ENCODE measurements at places on chromosomes 12 and 14. TPM values are rescaled to one million over a fixed set of nuclear protein-coding genes. Genes with fewer than 3 reads are reported as not detected.

SERPINA6 gene
- total RNA-seq, result 0.81 TPM

MUCL1 gene
- not detected for total RNA-seq

ENDOU gene
- not detected for total RNA-seq

KCNK10 gene
- not detected for total RNA-seq

SPRYD4 gene
- 1.8 TPM for total RNA-seq

INSM2 gene
- total RNA-seq, result not detected

KRT82 gene
- total RNA-seq, result not detected

BICDL1 gene
- 4.9 TPM for total RNA-seq

PPP4R4 gene
- total RNA-seq, result 0.21 TPM

FAIM2 gene
- total RNA-seq, result not detected

AMHR2 gene
- total RNA-seq, result 0.89 TPM

DIO3 gene
- total RNA-seq, result not detected

KTN1 gene
- 96.5 TPM for total RNA-seq

CBX5 gene
- 26.6 TPM for total RNA-seq

C12orf50 gene
- 0.12 TPM for total RNA-seq

LRRC10 gene
- total RNA-seq, result not detected

OR6C1 gene
- not detected for total RNA-seq

PLXNC1 gene
- total RNA-seq, result 0.06 TPM

PRICKLE1 gene
- total RNA-seq, result 1.6 TPM

SP7 gene
- 0.09 TPM for total RNA-seq

MYH6 gene
- total RNA-seq, result 0.08 TPM

ASIC1 gene
- total RNA-seq, result 6.1 TPM

SYT1 gene
- 5.3 TPM for total RNA-seq

MFAP5 gene
- not detected for total RNA-seq

PARP11 gene
- 1.7 TPM for total RNA-seq

AKAP5 gene
- total RNA-seq, result 0.46 TPM

DPY19L2 gene
- total RNA-seq, result 1.2 TPM

SYNDIG1L gene
- total RNA-seq, result not detected

IFT43 gene
- 40.6 TPM for total RNA-seq

PLEKHD1 gene
- 0.03 TPM for total RNA-seq

PTPRB gene
- total RNA-seq, result 0.42 TPM

DLK1 gene
- 0.39 TPM for total RNA-seq

PTPRO gene
- total RNA-seq, result 0.12 TPM

GPR162 gene
- 0.48 TPM for total RNA-seq

OTOGL gene
- not detected for total RNA-seq

GZMH gene
- total RNA-seq, result not detected

PIANP gene
- 1.0 TPM for total RNA-seq

Measured in A549 treated with Mapracorat at 1 μM for 4 hours (cell line).